ENCODE measurements at places on chromosomes 1 and 21.

DNA sequence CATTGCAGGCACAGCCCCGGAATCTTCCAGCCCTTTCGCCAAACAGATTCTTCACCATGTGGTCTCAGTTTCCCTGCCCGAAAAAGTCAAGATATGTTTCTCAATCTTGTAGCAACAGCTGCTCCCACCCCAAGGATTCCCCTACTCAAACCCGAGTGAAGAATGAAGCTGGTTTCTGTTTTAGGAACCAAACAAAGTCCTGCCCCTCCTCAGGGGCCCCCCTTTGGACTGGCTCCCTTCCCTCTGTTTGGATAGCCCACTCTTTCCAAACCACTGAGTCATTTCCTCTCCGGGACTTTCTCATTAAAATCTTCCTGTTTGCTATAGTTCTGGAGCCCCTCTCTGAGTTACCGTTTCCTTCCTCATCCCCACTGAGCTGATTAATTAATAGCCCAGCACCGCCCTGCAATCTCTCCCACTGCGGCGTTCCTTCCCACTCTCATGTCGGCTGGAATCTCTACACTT lies 100.9 kb downstream of the TSEN15 start:
- DNase-seq: no peak

DNA sequence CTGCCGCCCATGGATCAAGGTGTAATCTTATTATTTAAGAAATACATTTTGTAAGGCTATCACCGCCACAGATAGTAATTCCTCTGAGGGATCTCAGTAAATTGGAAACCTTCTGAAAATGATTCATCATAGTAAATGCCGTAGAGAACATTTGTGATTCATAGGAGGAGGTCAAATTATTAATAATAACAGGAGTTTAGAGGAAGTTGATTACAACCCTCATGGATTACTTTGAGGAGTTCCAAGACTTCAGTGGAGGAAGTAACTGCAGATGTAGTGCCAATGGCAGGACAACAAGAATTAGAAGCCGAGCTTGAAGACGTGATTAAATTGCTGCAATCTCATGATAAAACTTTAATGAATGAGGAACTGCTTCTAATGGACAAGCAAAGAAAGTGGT lies 280.1 kb downstream of the PTPRC start:
- DNase-seq: no peak

DNA sequence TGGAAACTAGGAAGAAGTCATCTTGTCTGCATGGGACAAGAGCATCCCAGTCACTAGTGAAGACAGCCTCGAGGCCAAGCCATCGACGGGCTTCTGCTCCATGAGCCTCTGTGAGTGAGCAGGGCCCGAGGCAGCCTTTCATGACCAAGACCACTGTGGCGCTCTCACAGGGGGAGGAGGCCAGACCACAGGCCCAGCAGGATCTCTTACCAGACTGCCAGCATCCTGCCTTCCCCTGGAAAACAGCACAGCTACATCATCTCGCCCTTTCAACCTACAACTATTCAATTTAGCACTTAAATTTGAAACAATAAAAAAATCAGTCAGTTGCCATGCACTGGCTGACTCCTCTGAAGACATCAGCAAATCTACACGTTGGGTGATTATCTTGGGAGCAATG lies 85.4 kb downstream of the HSF2BP start:
- no peak for DNase-seq

GRCh38 chr1:214823311-214824117 lies 220.5 kb downstream of the CENPF start:
- DNase-seq: peak; percentile 37

DNA sequence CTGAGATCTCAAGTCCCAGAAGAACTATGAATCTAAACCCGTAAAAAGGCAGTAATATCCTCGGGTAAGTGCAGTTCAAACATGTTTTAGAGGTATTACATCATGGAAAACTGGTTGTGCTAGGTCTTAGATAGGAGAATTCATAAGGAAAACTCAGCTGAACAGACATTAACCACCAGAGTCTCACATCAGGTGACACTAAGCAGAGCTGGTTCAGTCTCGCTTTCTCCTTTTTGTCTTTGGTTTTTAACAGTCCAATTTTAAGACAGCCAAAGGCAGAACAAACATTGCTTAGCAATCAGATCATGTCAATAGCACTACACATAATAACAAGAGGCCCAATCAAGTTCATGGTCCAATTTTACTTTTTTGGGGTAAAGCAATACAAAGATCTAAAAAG lies 63.1 kb upstream of the MUTYH start:
- DNase-seq: no peak

DNA sequence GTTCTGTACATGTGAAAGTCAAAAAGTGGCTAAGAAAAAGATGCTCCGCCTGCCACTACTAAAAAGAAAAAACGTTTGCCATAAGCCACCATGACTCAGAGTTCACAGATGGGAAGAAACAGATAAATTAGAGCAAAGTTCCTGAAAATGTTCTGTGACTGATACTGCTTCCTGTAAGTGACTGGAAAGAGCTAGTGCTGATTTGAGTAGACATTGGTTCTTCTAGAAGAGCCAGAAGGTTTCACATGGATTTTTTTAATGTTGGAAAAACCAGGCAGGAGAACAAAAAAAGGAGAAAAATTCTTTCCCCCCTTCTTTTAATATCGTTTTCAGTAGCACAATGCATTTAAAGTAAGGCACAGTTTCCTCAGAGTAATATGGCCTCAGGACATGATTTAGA lies 221.4 kb downstream of the HLX start:
- DNase-seq: no peak

DNA sequence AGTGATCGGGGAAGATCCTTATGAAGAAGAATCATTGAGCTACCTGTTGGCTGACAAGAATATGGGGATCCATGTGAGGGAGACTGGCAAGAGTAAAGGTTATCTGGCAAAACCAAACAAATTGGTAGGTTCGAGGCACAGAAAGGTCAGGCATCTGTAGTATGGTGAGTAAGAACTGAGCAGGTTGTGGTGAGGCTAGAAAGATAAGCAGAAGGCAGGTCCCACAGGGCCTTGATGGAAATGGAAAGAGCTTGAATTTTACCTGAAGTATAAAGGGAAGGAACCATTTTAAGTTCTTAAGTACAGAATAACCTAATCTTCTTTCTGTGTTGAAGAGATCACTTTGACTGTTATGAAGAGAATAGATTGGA lies 11.1 kb downstream of the PTPRC start:
- DNase-seq: no peak

GRCh38 chr1:230431527-230431926 lies 5.4 kb upstream of the PGBD5 start:
- DNase-seq: no peak

GRCh38 chr1:204080163-204080903 lies 7.4 kb downstream of the SOX13 start:
- DNase-seq: peak; percentile 99
